Hindlimb muscle (tissue), 1 donor: ENCODE measurements at places on chromosomes 13 and 19. TPM values are rescaled to one million over a fixed set of nuclear protein-coding genes. Genes with fewer than 3 reads are reported as not detected.

- DNase-seq: peak; percentile 83
Observed at GRCh38 chr19:1243768-1244692, 2.5 kb downstream of the ATP5F1D start.

DNA sequence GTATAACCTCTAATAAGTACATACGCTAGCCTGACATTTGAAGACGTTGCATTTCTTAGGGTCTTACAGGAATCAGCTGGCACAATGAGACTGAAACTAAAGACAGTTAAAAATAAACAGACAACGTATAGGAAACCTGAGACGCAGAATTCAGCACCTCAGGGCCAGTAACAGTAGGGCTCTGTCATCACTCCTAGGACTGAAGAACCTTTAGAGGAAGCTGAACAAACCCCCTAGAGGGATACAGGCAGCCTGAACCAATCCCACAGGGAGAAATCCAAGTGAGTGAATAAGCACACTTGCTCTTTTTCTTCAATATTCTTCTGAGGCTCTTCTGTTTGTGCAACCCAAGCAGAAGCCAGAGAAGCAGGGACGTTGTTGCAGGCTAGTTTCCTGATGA lies 53.9 kb upstream of the KLHL1 start:
- DNase-seq: no peak

DNA sequence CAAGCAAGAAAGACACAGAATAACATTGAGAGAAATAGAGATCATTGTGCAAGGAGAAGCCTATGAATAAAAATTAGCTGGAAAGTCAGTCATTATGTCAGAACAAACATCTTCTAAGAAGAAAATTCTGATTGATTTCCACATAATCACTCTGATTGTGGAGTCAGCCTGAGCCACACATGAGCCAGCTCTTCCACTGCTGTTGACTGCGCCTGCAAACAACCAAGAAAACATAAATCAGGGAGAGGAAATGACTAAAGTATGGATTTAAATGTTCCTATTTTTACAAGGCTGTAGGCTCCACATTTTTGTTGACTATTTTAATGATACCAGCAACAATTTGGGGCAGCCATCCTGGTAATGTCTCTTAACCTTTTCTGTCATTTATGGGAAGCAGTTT lies 962.3 kb downstream of the EFNB2 start:
- DNase-seq: no peak

The MAMSTR gene
- 192 TPM for polyA plus RNA-seq

DNA sequence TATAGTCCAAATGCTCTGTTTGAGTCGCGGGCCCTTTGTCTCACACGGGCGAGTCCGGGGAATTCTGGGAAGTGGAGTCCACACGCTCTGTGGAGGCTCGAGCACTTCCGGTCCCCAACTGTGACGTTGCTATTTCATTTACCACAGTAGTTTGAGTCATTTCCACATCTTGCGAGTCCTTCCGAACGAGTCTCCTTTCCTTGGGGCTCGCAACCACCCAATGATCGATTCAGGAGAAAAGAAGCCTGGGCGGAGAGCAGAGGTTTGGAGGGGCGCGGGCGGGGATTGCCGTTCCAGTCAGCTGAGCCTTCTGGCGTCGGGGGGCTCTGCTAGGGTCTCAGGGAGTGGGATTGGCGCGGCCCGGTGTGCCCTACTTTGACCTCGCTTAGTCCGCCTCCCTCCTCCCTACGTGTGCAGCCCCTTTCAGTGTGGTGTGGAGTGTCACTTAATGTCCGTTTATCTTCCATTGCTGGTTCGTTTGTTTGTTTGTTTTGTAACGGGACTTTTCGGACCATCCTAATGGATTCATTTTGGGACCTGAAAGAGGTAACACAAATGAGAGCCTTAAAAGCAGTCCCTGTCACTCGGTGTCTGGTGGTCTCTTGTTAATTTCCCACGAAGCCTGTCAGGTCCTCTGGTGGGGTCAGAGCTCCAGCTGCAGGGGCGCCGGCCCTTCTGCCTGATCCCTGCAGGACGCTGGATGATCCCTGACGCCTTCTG lies at the start of gene ZNF222:
Gene ZNF222 (plus strand): TSS at position 163 of the 720 bp plus-strand sequence. CDS start 58 bp downstream, at position 221.
- DNase-seq: peak; percentile 87

DNA sequence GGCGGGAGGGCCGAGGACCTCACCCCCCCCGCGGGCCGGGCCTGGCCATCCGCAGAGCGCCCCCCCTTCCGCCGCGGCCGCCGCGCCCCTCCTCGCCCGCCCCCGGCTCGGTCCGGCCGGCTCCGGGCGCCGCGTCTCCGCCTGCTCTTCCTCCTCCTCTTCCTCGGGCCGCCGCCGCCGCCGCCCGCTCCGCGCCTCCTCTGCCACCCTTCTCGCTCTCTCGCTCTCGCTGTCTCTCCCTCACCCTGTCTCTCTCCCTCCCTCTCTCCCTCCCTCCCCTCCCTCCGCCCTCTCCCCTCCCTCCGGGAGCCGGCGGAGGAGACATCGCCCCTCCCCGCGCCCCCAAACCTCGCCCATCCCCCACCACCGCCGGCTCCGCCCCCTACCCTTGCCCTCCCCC lies at the start of gene SHANK1:
Gene SHANK1 (minus strand): TSS at position 237 of the 400 bp plus-strand sequence. CDS start 2,883 bp downstream, outside the sequence.
- no peak for DNase-seq

DNA sequence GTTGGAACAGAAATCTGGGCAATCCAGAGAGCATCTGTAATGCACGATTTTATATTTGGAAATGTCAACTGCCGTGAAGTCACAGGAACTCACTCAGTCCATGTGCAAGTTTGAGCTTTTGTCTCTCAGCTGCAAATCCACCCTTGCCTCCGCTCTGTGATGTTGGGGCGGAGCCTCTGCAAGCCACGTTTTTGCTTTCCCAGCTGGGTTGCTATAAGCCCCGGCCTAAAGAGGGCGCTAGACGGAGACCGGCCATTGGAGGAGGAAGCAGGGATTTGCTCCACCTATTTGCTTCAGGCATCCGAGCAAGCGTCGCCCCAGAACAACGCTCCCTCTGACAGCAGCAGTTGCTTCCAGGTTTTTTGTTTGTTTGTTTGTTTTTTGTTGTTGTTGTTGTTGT lies 56.2 kb downstream of the TRPM4 start:
- DNase-seq: no peak

DNA sequence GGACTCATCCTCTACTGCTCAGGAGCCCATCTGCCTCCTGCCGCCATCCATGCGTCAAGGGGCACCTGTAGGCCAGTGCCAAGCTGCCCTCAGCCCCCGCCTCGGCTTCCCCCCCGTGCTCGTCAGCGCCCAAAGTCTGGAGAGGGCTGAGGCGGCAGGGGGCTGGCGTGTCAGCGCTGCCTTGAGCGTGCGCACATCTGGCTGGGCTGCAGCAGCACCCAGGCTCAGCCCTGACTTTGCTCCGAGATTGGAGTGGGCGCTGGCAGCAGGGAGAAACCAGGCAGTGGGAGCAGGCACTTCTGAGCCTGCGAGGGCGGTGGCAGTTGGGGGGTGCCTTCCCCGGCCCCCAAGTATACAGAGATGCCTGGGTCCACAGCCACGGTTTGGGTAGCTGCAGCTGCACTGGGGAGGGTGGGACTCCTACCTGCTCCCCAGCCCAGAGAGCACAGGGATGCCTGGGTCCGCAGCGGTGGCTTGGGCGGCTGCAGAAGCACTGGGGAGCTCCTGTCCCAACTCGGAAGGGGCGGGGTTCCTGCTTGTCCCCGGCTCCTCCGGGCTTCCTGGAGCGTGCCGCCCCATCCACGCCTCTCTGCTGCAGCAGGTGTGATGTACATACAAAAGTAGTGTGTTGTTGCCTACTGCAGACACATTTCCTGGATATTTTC lies 44.8 kb upstream of the LPAR6 start:
- DNase-seq: no peak

DNA sequence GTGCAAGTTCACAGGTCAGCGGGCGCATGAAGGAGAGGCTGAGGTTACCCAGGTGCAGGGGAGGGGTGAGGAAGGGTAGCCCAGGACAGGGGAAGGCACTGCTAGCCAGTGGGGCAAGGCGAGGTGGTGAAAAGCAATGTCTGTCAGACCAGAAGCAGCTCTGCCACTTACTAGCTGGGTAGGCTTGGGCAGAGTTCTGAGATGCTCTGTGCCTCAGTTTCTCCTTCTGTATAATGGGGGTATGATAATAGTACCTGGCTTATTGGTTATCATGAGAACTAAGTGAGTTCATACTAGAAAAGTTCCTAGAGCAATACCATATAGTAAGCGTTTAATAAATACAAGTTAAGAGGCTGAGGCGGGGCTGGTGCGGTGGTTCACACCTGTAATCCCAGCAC lies 14.3 kb upstream of the SCN1B start:
- no peak for DNase-seq

DNA sequence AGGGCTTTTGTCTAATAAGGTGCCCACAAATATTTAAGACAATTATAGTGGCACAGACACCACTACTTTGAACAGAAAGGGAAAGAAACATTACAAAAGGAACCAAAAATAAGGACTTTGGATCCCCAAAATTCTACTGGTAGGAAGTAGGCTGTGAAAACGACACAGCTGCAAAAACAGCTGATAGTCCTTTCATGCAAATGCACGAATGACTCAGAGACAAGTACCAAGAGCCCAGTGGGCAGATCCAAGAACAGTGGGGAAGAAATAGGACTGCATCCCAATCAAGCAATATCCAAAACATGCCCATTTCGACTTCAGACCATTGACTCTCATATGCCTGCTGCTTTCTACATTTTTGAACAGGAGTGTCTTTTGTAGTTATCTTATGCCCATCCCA lies 269.4 kb upstream of the NBEA start:
- no peak for DNase-seq

DNA sequence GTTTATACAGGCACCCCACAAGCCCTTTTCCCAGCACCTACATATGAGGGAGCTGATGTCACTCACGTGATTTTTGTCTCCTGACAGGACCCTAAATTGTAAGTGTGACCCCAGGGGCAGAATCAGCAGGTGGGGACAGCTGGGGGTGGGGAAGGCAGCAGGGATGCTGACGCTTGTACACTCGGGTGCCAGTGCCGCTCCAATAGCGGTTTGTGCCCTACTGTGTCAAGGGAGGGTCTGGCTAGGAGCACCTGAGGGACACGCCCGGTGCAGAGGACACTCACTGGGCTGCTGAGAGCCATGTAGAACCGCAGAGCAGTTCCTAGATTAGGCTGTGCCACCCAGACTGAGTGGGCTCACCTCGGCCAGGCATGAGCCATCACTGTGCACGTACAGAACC lies 81.3 kb downstream of the SCGB2B2 start:
- DNase-seq: no peak

DNA sequence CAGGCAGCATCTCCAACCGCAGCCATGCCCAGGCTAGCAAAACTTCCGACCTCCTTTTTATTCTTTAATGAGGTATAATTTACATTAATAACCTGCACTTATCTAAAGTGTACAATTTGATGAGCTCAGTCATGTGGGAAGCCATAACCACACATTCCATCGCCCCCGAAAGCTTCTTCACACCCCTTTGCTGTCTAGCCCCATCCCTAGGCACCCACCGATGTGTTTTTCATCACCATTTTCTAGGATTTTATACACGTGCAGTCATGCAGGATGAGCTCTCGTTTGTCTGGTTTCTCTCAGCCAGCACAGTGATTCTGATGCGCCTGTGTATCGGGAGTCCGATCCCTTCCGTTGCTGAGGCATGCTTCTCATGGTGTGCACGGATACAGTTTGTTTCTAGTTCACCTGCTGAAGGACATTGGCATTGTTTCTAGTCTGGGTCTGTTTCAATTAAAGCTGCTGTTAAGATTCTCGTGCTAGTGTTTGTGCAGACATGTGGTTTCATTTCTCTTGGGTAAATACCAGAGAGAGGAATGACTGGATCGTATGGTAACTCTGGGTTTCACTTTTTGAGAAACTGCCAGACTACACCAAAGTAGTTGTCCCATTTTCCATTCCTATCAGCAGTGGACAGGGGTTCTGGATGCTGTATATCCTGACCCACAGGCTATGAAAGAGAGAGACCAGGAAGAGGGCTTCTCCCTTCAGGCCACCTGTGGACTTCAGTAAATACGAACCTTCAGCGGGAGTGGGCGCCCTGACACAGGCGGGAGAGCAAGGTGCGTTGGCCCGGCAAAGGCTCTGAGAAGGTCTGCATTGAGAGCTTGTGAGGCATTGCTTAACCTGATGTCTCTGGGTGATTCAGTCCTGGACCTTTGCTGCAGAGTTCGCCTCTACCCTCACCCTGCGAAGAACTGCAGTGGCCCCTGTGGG lies 4.9 kb downstream of the AP1M1 start:
- no peak for DNase-seq

GRCh38 chr13:43072394-43072793 lies 49.0 kb downstream of the DNAJC15 start:
- DNase-seq: no peak

GRCh38 chr13:29464105-29464679 lies 131.3 kb downstream of the SLC7A1 start:
- DNase-seq: no peak

DNA sequence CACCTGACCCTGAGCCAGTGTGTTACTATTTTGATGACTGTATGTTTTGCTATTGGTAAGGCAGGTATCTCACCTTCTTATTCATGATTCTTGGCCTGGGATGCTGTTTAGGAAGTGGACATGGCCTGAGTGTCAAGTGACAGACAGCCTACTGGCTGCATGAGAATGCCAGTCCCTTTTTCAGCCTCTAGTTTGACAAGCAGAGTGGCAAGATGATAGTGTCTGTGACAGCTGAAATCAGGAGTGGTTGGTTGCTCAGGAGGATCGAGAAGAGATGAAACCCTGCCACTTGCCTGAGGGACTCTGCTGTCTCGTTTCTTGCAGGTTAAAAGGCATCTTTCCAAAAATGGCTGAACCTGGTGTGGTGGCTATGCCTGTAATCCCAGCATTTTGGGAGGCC lies 7.1 kb upstream of the ELOF1 start:
- DNase-seq: no peak

The FXYD3 gene
- 0.97 TPM for polyA plus RNA-seq

The PGLYRP1 gene
- 0.83 TPM for polyA plus RNA-seq

The LGALS4 gene
- polyA plus RNA-seq: 1.5 TPM

- DNase-seq: no peak
Observed at GRCh38 chr19:31517224-31518180, 168.3 kb upstream of the TSHZ3 start.

The RNF113B gene
- polyA plus RNA-seq: not detected

The PSG3 gene
- polyA plus RNA-seq: not detected

DNA sequence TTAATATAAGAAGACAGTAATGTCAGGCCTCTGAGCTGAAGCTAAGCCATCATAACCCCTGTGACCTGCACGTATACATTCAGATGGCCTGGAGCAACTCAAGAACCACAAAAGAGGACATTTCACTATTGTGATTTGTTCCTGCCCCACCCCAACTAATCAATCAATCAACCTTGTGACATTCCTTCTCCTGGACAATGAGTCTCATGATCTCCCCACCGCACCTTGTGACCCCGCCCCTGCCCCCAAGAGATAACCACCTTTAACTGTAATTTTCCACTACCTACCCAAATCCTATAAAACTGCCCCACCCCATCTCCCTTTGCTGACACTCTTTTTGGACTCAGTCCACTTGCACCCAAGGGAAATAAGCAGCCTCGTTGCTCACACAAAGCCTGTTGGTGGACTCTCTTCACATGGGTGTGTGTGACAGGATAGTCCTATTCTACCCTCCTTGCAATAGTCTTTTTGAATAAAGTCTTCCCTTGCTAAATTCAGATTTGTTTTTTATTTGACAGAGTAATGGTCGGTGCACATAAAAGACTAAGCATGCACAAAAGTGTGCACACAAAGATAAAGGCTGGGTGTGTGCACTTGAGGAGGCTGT lies 14.0 kb downstream of the CD70 start:
- DNase-seq: no peak
